ENCODE measurements at places on chromosomes 1 and 21.

DNA sequence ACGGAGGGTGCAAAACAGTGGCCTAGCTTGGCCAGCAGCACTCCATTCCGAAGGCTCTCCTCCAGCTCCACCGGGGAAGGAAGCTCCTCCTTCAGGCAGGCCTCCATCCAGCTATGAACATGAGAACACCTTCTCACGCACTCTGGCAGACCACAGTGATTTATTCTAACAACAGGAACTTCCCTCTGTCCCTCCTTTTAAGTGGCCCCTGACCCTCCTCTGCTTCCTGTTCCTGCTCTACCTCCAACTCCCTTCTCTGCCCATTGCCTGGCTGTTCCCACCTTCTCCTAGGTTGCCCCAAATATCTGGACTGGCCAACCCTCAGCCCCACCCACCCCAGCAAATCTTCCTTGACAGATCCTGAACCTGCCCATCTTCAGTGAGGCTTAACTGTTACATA, 5.9 kb downstream of the IQGAP3 start:
- DNase-seq = no peak

DNA sequence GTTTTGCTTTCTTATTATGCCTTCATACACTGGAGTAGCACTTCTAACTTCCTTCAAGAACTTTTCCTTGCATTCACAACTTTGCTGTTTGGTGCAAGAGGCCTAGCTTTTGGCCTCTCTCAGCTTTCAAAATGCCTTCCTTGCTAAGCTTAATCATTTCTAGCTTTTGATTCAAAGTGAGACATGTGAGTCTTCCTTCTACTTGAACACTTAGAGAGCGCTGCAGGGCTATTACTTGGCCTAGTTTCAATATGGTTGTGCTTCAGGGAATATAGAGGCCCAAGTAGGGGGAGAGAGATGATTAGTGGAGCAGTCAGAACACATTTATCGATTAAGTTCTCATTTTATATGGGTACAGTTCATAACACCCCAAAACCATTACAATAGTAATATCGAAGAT, 12.4 kb downstream of the ANGEL2 start:
- no peak for DNase-seq

GRCh38 chr1:7703321-7704213, 67.5 kb upstream of the VAMP3 start:
- DNase-seq = no peak

- no peak for DNase-seq
These were observed 1325.8 kb upstream of the PRMT6 start for GRCh38 chr1:105730701-105731100.

- DNase-seq = no peak
These were observed 154.3 kb downstream of the PDE4B start for GRCh38 chr1:65946960-65947359.

DNA sequence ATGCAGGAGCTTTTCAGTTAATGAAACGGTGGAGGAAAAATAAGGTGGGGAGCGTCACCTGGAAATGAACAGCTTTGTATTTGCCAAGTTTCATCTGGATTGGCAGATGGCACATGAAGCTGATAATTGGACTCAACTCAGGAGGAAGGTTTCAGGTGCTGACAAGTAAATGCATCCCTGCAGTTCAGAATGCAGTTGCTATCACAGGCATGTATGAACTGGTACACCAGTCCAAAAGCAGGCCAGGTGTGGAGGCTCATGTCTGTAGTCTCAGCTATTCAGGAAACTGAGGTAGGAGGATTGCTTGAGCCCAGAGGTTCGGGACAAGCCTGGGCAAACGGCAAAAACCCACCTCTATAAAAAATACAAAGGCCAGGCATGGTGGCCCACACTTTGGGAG, 15.5 kb downstream of the DEGS1 start:
- no peak for DNase-seq

GRCh38 chr1:244409701-244410100, 42.0 kb downstream of the ADSS2 start:
- no peak for DNase-seq

DNA sequence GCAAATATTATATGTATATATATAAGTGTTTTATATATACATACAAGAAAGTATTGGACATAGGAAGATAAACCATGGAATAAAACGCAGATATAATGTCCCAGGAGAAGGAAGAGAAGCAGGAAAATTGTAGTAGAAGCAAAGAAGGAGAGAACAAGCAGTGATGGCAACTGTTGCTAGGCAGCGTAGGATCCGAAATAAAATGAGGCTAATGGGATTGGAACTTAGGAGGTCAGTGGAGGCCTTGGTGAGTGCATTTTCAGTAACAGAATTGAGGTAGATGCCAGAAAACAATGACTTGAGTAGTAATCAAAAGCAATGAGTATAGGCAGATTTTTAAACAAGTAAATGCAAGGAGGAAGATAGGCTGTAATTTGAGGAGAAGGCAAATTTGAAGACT, 265.8 kb downstream of the LRRC7 start:
- no peak for DNase-seq

DNA sequence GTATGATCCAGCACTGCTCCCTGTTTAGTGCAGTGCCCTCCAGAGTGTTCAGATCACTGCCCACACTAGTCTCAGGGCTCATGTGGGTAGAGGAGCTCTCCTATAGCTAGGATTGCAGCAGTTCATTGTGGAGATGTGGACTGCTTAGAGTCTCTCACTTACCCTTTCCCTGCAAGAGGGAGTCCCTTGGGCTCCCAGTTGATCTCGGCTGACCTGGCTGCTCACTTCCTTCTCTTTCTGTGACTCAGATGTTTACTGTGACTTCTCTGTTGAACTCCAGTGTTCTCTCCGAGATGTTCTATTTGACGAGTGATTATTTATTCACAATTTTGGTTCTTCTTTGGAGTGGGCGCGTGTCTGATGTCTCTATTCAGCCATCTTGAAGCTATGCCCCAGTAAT, 141.9 kb downstream of the PTBP2 start:
- no peak for DNase-seq

DNA sequence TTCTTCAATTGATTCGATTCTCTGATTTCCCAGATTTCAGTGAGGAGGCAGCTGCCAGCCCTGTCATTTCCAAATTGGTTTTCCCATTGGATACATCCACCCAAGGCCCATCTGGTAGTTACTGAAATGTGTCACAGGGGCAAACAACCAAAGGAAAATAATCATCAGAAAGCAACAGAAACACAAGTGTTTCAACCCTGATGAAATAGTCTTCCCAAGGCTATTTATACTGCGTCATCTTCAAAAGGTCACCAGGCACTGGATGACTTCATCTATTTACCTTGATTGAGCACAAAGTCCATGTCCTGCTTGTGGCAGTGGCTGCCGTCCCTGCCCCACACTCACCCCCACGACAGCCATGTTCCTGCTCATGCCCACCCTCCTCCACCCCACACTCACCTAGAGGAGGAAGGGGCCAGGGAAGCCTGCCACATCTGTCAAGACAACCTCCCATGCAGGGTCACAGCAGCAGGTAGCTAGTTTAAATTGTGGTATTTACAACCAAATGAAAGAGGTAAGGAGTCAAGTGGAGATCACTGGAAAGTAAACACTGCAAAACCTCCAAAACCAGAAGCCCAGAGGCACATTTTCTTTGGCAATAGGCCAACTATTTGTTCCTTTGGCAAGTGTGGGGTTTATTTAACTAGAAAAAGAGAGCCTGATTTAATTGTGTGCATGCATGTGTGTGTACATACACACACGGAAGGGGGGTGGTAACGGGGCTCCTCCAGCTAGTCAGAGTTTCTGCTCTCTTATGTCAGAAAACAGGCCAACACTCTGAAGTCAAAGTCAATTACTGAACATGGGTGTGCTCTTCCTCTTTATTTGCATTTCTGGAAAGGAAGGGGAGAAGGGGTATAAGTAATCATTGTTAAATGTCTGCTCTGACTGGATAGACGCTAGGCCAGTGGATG, 49.5 kb upstream of the RAB4A start:
- no peak for DNase-seq

- DNase-seq = no peak
These were observed 19.7 kb upstream of the ARF1 start for GRCh38 chr1:228062812-228063211.

- no peak for DNase-seq
These were observed 826 bp downstream of the LAPTM5 start for GRCh38 chr1:30756545-30757351.

GRCh38 chr1:157154291-157154690, 16.1 kb upstream of the ETV3 start:
- no peak for DNase-seq

GRCh38 chr1:20383631-20384030, 93.0 kb downstream of the VWA5B1 start:
- no peak for DNase-seq

GRCh38 chr1:20494609-20495311, 8.8 kb upstream of the CAMK2N1 start:
- DNase-seq = no peak

- DNase-seq = no peak
These were observed 841.1 kb downstream of the USP25 start for GRCh38 chr21:16570856-16571255.

GRCh38 chr1:53089478-53090226, 27.6 kb downstream of the PODN start:
- no peak for DNase-seq

DNA sequence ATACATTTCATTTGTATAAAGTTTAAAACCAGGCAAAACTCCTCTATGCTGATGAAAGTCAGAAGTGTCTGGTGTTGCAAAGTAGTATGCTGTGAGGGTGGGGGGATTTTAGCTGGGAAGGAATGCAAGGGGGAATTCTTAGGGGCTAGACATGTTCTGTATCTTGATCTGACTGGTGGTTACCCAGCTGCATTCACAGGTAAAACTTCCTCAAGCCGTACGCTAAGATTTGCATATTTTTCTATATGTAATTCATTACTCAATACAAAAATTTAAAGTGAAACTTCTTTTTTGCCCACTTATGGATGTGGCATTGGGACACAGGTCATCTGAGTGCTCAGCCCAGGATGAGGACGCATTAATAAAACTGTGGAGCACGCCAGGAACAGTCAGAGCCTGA, 323.3 kb downstream of the PAPPA2 start:
- DNase-seq = no peak

DNA sequence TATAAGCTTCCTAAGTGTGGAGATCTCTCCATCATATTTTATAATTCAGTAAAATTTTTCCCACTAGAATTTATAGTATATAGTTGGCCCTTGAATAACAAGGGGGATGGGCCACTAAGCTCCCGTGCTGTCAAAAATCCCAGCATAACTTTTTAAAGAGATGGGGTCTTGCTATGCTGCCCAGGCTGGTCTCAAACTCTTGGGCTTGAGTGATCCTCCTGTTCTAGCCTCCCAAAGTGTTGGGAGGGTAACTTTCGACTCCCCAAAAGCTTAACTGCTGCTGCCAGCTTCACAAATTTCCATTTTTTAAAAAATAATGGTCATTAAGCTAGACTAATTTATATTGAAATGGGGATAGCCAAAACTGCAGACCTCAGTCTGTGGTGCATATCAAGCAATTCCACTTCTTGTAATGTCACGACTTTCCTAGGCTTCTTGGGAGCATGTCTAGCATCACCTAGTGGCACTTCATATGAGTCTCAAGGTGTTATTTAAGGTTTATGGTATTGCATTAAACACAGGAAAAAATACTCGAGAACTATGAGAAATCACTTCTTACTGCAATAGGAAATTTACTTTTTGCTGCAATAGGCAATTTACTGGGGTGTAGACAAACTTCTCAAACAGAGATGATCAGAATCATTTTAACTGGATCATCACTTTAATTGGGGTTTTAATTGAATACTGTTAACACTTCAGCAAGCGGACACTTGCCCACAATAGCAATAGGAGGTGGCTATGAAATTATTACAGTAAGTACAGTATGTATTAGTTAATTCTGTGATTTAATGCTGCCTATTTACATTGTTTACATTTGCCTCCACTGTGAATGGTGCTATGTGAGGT, 19.3 kb upstream of the ACTA1 start:
- DNase-seq = no peak

GRCh38 chr1:39720094-39720999, 18.3 kb upstream of the PPIE start:
- DNase-seq = peak; percentile 24

GRCh38 chr1:245205396-245205795, 50.6 kb downstream of the KIF26B start:
- DNase-seq = no peak

GRCh38 chr1:201024625-201024998, 1.1 kb upstream of the KIF21B start:
- DNase-seq = no peak

GRCh38 chr1:31875636-31876236, 59.9 kb upstream of the SPOCD1 start:
- no peak for DNase-seq

- no peak for DNase-seq
These were observed 931.7 kb upstream of the B3GALT2 start for GRCh38 chr1:194118086-194118485.

DNA sequence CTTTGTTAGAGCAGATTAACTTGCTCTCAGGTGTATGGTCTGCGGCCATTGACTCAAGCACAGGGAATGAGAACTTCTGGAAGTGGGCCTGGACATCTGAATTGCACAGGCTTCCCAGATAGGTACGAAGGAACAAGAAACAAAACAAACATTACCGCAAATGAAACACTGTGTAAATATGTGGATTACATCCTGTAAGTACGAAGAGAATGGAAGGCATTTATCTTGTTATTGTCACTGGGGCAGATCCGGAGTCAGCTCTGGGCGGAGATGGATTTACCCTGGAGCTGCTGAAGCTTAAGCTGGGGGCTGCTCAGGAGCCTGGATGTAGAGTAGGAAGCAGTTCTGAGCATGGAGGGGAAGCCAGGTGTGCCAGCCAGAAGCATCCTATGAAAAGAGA, 6.8 kb downstream of the HES2 start:
- DNase-seq = no peak

- no peak for DNase-seq
These were observed 359.7 kb downstream of the SRGAP2C start for GRCh38 chr1:121544500-121544899.

- no peak for DNase-seq
These were observed 142.6 kb downstream of the AJAP1 start for GRCh38 chr1:4797016-4797410.

DNA sequence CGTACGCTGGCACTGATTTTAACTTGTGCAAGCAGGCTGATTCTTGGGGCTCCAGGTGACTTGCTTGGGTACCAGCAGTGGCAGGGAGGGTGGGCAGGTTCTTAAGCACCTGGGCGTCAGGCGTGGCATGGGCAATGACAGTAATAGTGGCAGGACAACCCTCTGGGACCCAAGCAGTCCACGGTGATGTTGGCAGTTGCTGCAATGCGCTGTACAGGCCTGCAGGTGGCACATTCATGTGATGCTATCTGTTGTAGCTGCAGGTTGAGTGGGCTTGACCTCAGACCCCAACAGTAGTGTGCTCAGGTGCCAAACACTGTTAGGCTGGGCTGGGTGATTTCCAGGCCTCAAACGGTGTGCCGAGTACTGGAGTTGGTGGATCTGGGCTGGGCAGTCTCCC, 10.2 kb upstream of the OR10J4 start:
- DNase-seq = no peak

- no peak for DNase-seq
These were observed 375.6 kb downstream of the AMY1C start for GRCh38 chr1:104125266-104125665.

DNA sequence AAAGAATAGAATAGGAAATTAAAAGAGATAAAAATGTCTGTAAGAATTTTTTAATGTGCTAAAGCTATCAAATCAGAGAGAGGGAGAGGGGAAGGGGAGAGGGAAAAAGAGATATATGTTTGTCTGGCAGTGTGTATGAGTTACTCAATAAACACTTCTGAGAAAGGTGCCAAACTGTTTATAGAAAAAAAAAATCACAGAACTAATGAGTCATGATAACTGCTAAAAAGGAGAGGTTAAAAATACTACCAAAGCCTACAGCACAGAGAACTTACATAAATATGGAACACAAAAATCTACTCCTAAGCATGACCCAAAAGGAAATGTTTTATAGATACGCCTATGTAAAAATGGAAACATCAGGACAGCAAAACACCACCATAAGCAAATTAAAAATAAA, 45.4 kb downstream of the SELENOF start:
- DNase-seq = no peak
